ENCODE measurements at places on chromosomes 12 and 14.

DNA sequence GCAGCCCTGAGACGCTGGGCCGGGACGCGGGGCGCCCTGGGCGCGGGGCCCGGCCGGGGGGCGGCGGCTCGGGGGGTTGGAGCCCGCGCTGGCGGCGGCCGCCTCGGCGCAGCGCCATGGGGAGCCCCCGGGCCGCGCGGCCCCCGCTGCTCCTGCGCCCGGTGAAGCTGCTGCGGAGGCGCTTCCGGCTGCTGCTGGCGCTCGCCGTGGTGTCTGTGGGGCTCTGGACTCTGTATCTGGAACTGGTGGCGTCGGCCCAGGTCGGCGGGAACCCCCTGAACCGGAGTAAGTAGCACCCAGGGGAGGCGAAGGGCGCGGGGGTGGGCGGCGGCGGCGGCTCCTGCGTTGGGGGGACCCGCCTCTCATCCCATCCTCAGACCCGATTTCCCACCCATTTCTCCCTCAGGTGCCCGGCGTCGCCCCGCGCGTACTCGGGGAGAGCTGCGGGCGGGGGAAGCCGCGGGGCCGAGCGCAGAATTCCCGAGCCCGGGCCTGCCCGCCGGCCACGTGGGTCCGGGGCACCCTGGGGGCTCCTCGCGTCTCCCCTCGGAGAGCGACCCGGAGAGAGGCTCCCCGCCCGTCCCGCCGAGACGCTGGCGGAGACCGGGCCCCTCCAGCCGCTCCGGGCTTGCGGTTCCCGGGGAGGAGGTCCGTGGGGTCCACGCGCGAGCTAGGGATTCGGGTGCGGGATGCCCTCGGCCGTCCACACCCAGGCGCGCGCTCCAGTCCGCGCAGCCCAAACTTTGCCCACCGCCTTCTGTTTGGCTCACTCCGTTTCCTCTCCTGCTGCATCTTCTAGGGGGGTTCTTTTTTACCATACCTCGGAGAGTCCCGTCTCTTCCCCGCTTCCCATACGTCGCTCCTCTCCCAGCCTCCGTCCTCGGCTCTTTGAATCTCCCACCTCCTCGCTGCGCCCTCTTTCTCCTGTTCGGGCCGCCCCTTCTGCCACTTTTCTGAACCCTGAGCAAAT, 807 bp downstream of the B4GALNT3 start:
- no peak for DNase-seq

GRCh38 chr12:115324949-115325593, 641.1 kb upstream of the TBX3 start:
- no peak for DNase-seq

DNA sequence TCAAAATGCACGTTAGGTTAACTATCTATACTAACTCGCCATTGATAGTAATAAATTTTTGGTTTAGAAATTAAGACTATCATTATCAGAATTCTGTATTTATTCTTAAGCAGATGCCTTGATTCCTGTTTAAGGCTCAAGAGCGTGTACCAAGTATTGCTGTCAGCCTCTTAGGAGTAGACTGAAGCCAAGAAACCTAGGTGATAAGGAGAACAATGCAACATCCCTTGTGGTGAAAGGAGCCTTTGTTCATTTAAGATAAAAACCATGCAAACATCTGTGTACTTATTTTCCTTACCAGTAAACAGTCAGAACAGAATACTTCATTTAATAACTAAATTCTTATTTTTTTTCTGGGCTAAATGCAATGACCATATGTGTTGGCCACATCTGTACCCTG, 109.4 kb upstream of the NOVA1 start:
- DNase-seq = no peak

- no peak for DNase-seq
Measured at GRCh38 chr12:104243971-104244370, 28.4 kb downstream of the TXNRD1 start.

DNA sequence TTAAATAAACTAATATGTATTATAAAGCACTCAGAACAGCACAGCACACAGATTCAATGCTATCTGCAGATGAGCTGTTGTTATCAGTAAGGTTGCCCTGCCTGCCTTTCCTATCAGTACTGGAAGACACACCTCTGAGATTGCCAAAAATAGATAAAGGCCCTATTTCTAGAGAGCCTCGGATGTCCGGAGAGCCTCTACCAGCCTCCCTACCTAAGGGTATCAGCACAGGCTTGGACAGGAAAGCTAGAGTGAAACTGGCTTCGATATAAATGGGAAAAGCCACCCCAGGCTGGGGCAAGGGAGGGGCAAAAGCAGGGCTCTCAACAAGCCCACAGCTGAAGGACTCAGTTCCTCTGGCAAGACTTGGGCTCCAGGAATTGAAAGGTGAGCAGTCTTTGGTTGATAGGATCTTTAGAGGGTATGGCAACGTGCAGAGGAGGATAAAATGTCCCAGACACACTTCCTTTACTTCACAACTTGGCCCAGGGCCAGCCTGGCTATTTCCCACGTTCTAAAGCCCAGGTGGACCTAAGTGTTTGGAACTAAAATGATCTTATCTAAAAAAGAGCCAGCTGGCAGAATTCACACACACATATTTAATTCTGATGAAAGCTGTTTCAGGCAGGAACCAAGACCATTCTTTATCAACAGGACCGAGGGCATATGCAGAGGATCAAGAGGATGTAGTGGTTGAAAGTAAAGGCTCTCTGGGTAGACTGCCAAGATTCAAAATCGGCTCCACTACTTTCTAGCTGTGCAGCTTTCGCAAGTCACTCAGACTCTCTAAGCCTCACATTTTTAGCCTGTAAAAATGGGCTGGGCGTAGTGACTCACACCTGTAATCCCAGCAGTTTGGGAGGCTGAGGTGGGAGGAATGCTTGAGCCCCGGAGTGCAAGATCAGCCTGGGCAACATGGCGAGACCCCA, 37.8 kb upstream of the ITPR2 start:
- DNase-seq = no peak

GRCh38 chr14:51950007-51950406, 39.3 kb upstream of the RTRAF start:
- no peak for DNase-seq

DNA sequence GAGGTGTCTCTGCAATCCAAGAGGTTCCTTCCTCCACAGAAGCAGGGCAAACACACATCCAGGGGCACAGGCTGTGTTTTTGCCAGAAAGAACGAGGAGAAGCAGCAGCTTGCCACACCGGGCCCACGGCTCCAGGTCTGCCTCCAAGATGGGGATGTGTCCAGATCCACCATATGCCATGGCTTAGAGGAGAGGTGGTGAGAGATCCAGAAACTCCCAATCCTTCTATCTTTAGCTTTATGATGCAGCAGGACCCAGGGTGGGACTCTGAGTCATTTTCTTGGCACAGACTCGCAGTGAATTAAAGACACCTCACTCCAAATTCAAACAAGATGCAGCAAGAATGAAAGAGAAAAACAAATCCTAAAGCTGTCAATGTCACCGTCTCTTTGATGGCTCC, 481.4 kb upstream of the TMEM132C start:
- DNase-seq = no peak

DNA sequence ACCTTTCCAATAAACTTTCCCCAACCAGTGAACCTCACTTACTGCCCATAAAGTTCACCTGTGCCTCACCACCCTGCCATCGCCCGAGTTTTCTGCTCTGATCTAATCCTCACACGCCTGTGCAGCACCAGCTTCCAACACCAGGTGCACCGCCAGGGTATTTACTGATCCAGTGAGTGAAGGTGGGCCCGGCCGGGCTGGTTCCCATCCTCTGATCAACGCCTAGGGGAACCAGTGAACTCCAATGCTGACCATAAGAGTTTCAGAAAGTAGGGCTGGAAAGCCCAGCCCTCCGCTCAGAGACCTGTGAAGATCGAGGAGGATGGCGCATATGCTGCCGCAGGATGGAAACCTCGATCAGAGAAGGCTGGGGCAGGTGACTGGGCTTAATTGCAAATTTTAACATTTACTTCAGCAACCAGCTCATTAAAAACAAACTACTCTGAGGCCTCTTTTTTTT, 685 bp upstream of the MYL6B start:
- DNase-seq = no peak

DNA sequence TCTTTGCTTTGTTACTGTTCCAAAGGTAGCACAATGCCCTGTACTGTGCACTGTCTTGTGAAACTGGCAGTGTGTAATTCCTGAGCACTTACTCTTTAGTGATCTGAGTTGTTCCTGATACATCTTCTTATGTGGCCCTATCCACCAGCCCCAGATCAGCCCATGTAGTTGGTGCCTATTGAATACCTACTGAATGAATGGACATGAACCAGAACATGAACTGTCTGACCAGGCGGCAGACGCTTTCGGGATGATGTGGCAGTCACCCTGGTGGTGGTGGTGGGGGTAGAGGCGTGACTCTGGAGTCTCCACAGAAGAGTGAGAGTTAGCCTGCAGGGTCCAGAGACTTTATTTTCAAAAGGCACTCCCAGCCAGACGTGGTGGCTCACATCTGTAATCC, 46.6 kb upstream of the PAPOLA start:
- no peak for DNase-seq

- DNase-seq = peak; percentile 37
Measured at GRCh38 chr12:48903363-48903981, 21.8 kb downstream of the FKBP11 start.

DNA sequence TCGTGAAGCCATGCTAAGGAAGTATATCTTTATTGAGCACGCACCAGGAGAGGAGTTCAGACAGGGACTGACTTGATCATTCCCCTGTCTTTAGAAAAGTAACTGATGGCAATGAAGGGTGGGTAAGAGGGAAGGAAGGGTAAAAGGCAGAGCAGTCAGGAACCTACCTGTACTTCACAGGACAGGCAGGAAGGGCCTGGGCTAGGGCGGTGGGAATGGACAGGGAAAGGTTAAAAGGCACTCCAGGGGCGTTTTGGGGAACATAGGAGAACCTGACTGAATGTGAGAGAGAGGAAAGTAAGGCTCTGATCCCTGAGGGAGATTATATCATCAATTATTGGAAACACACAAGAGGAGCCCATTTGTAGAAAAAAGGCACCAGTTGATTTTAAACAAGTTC, 3.9 kb downstream of the SLC35E3 start:
- DNase-seq = no peak

GRCh38 chr14:22803687-22803974, 11.6 kb downstream of the SLC7A7 start:
- DNase-seq = no peak

DNA sequence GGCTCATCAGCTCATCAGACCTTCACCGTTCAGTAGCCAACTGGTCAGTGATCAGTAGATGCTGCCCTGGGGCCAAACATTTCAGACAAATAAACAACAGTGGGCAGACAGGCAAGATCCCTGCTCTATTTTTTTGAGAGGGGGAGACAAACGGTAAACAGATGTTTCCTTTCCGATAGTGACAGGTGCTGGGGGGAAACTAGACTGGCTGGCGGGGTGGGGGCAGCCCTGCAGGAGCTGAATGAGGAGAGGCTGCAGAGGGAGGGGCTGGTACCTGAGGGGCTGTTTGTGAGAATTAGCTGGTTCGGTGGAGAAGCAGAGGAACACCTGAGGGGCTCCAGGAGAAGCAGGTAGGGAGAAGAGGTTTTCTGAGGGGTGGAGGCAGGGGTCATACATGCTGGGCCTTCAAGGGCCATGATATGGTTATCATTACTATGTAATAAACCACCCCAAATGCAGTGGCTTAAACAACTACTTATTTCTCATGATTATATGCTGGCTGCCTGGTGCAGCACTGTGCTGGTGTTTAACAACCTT, 8.2 kb upstream of the GOLGA3 start:
- no peak for DNase-seq

GRCh38 chr14:104116288-104116755, 22.1 kb upstream of the KIF26A start:
- no peak for DNase-seq

DNA sequence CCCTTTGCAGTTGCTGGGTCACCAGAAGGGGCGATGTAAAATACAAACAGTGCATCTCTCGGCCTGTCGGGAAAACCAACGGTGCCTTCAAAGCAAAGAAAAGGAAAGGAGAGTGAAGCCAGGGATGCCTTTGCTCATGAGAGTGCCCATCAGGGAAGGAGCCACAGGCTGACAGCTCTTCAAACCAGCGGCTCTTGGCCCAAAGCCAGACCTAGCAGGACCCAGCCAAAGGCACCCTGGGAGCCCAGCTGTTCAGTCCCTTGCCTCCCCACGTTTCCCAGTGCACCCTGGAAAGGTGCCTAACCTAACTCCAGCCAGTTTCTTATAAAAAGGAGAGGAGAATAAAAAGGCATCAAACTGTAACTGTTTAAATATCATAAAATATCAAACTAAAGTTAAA, 29.2 kb downstream of the PRMT8 start:
- DNase-seq = no peak

DNA sequence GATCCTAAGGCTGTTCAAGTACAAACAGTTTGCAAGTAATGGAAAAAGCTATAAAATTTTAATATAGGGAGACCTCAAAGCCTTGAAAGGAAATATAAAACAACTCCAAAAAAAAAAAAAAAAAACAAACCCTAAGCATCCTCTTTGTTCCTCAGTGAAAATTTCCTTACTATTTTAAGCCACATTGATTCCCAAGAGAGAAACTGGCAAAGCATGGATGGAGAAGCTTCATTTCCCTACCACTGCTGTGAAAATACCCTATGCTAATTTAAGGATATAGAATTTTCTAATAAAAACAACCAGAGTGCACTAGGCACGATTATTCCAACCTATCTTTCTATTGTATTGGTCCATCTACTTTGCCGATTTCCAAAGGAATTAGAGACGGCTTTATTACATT, 283.1 kb downstream of the CACNA1C start:
- peak; percentile 16 for DNase-seq

DNA sequence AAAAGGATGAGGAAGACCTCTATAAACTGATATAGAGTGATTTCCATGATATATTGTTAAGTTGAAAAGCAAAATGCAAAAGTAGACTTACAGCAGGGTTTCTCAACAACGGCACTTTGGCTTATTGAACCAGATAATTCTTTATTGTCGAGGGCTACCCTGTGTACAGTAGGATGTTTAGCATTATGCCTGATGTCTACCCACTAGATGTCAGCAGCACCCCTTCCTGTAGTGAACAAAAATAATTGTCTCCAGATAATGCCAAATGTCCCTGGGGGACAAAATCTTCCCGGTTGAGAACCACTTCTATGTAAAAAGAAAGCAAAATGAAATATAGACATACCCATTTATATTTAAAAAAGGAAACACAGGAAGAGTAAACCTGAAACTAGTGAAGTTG, 32.4 kb downstream of the ABCD2 start:
- DNase-seq = peak; percentile 3

GRCh38 chr14:69539631-69540410, 34.9 kb downstream of the CCDC177 start:
- peak; percentile 87 for DNase-seq

DNA sequence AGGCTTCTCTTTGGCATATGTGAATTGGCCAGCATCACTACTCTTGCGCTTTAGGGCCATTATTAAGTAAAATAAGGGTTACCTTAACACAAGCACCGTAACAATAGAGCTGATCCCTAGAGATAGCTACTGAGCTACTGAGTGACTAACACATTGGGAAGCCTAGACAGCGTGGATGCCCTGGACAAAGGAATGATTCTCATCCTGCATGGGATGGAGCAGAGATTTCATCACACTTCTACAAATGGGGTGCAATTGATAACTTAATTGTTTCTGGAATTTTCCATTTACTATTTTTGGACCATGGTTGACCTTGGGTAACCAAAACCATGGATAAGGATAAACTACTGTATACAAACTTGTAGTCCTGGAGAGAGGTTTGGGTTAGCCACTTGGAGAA, 57.1 kb downstream of the FBXO34 start:
- DNase-seq = no peak

All from fibroblast of gingiva (primary cell).